ENCODE measurements at places on chromosomes 5 and 9. TPM values are rescaled to one million over a fixed set of nuclear protein-coding genes. Genes with fewer than 3 reads are reported as not detected.

KCNT1 gene
- not detected for total RNA-seq

SGCD gene
- total RNA-seq = not detected

PCDHA9 gene
- not detected for total RNA-seq

FRMD3 gene
- total RNA-seq = 0.31 TPM

INSYN2B gene
- total RNA-seq = not detected
